Stimulated activated CD8-positive, alpha-beta memory T cell treated with anti-CD3 and anti-CD28 coated beads, Interleukin-4, amount 100 ng/mL, for 24 hours (primary cell): ENCODE measurements at places on chromosomes 1 and 21.

DNA sequence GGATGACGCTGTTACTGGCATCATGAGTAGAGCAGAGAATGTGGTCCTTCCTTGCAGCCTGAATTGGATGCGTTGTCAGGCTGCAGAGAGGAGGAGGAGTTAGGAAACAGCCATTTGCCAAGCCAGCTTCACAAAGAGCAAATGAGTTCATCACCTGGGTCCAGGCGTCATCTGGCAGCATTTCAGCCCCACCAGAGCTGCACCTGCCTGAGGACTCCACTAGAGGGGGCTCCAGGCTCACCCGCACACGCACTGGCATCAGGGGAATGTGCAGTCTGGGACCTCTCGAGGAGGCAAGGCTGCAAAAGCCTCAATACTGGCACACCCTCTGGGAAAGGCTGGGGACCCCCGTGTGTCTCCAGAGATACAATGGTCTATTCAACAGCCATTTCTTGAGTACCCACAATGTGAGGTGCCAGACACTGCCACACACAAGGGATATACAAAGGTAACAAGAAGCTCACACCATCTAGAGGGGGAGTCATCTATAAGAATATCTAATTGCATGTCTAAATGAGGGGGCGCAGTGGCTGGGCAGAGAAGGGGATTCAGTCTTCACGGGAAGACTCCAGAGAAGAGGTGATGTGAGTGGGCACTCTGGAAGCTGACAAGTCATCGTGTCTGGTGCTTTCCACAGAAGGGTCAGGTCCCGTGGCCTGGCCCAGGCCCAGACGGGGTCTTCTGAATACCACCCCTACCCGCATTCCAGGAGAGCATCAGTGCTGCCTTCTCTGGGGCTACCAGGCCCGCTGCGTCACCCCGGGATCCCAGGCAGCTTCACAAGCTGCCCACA lies 53.5 kb upstream of the CNTN2 start:
- DNase-seq = peak; percentile 22

DNA sequence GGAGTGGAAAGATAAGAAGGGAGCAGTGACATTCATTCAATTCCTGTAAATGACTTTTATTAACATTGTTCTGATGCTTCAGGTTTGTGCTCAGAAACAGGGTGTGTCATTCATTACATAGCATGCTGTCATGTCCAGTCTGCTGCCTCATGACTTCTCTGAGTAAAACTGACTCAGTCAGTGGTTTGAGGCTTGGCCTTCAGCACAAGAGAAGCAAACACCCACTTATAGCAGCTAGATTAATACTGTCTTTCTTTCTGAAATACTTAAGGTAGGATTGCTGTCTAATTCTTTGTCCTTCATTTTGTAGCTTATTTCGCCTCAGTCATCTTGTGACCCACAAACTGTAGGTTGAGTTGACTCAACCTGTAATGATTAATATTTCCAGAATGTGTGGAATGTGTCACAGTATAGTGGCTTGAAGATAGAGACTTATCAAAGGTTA lies 32.9 kb downstream of the RASAL2 start:
- DNase-seq = no peak

DNA sequence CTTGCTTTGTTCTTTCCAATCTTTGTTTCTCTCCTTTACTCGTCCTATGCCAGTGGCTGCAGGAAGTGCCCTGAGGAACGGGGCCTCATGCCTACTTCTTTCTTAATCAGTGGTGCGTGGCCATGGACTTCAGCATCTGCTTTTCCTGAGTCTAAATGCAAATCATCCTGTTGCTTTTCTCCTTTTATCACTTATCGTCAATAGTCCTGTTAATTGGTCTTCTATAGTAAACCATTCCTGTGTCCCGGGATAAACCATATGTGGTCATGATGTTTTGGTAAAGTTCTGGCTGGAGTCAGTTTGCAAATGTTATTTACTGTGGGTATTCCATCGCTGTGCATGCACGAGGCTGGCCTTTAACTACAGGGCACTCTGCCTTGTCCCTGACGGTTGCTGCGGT lies 47.5 kb downstream of the AGPAT3 start:
- DNase-seq = no peak

DNA sequence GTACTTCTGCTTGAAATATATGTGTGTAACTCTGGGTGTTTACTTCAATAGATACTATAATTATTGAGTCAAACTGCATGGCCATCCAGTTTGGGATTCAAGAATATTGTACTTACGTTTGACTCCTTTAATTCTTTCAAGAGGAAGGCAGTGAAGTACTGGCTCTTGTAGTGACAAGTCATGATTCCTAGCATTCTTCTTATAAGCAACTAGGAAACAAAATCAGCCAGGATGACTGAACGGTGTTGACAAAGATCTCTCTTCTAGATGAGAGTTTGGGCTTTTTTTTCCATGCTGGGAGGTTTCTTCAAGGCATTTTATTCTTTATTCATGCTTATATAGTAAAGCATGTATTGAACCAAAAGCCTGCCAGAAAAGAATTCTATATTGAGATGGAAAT lies 58.3 kb downstream of the CLEC20A start:
- DNase-seq = no peak

GRCh38 chr1:91080650-91081049 lies 58.8 kb upstream of the ZNF644 start:
- DNase-seq = no peak

GRCh38 chr1:17802164-17802563 lies 47.0 kb downstream of the ACTL8 start:
- no peak for DNase-seq

GRCh38 chr1:43773821-43774220 lies 66.5 kb downstream of the ST3GAL3 start:
- no peak for DNase-seq

DNA sequence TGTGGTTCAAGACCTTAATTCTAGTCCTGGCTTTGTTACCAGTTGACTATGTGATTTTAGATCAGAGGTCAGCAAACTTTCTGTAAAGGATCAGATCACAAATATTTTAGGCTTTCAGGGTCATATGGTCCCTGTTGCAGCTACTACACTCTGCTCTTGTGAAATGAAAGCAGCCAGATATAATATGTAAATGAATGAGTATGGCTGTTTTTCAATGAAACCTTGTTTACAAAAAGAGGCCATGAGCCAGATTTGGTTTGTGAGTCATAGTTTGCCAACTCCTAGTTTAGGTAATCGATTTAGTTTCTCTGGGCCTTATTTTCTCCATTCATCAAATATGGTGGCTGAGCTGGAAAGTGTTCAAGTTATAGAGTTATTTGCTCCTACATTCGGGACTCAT lies 346.7 kb downstream of the NUF2 start:
- DNase-seq = no peak

DNA sequence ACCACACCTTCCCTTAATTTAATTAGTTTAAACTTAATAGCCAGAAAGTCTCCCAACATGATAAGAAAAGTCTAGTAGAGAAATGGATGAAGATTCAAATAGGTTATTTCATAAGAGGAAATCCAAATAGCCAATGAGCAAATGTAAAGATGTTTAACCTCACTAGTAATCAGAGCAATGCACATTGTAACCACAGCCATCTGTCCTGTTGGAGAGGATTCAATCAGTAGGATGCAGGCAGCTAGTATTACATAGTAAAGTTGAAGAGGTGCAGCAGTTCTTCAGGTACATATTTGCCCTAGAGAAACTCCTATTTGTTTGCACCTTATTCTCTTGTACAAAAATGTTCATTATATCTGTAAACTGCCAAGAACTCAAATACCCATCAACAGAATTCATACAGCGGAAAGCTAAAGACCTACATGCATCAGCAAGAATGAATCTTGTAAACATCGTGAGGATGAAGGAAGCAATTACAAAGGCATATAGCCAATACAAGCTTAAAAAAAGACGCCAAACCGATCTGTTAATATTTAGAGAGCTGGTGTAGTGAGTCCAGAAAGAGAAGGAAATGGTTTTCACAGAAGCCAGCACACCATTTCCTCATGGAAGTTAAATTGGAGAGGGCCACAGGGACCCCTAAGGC lies 27.9 kb downstream of the DIP2A start:
- DNase-seq = no peak

GRCh38 chr1:234398849-234399381 lies 25.7 kb downstream of the COA6 start:
- DNase-seq = no peak

GRCh38 chr1:68188060-68188538 lies 44.2 kb downstream of the WLS start:
- no peak for DNase-seq

DNA sequence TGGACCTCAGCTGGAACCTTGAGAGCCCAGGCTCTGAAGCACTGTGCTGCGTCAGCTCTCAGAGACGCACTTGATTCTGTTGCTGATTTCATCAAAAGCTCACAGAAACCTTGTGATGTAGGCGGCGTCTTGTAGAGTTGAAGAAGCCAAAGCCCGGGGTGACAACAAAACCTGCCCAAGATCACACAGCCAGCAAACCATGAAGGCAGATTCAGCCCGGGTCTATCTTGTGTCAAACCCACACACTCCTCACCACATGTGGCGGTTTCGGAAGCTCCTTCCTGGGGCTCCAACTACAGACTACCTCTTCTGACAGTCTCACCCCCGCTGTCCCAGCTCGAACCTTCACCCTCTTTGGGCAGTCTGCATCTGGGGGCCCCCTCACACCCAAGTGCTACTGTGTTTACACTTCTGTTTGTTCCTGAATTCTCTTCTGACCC lies 50.4 kb downstream of the TENT5C start:
- DNase-seq = peak; percentile 66

DNA sequence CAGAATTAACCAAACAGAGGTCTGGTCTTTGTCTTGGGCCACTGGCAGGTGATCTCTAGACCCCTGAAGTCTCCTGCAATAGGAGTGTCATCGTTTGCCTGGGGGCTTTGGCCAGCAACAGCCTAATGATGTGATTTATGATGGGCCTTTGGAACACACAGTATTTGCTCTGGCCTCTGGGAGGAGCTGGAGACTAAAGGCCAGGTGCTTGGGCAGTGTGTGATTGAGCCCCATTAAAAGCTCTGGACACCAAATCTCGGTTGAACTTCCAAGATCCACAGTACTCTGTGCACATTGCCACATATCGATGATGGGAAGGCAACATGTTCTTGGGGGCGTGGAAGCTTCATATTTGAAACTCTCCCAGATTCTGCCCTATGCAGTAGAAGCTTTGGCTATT lies 32.0 kb upstream of the TLR5 start:
- no peak for DNase-seq

- DNase-seq = no peak
Measured at GRCh38 chr1:173784997-173785396, 39.5 kb upstream of the DARS2 start.

DNA sequence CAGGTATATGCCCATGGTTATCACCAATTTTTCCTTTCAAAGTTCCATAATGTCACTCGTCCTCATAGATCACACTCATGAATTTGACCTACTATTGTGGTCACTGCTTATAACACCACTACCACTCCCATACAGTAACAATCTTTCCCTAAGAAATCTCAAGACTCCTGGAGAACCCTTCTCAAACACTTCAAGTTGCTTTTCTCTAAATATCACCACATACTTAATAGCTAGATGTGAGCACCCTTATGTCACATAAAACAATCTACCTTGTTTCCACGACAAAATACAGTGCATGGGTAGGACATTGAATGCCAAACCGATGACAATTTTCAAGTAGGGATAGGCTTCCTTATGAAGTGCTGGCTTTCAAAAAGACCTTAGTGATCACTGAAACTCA lies 104.5 kb downstream of the LRRC53 start:
- no peak for DNase-seq

DNA sequence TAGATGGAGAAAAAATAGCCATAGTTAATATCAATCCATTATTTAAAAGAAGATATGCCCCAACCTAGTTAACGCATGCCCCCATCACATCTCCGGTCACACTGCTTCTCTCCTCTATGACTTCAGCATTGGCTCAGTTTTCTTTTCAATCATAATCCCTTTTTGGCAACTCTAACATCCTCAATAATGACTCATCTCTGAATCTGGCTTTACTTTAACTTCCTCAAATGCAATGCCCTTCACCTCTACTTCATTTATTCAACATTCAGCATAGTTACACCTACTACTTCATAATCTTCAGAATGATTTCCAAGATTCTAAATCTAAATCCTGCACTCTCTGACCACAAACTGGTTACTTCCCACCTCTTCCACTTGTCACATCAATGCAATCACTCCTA lies 417.3 kb downstream of the USH2A start:
- no peak for DNase-seq

DNA sequence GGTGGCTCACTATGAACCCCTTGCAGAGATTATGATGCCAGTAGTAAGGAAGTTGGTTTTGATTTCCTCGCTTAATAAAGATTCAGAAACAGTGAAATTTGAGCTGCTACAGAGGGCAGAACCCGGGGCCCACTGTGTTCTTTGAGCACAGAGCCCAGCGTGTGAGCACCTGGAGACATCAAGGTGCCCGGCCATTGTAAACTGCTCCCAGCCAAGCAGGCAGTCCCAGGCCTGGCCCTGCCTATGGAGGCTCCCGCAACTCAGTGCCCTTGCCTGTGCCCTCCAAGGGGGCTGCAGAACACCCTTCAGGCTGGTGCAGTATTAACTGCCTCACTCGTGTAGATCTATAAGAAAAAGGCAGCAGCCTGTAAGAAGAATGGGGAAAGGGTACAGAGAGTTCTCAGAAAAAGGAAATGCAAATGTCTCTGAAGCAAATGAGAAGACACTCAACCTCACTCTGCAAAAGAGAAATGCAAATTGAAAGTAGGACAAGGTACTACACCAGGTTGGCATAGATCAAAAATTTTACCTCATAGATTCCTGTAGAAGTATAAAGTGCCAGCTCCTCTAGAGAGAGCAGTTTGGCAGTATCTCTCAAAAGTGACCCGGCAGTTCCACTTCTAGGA lies 323.7 kb downstream of the HHAT start:
- DNase-seq = no peak

GRCh38 chr1:91559838-91560565 lies 59.4 kb downstream of the CDC7 start:
- DNase-seq = no peak

- DNase-seq = no peak
Measured at GRCh38 chr1:29575277-29575676, 339.0 kb downstream of the PTPRU start.

DNA sequence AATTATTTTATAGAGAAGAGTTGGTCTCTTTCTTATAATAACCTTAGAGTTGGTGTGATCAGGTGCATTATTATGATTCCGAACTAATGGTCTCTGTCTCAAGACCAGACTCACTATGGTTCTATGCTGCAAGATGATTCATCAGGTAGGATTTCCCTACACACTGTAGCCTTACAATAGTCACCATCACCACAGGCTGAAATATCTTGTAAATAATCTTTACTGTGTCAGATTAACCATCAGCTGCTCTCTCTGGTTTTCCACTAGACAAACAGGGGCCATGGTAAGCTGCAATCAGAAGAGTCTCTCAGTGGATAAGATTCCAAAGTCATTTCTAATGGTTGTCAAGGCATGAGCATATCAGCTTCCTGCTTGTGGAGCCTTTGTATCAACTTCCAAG lies 4.4 kb upstream of the GBP4 start:
- no peak for DNase-seq

- DNase-seq = no peak
Measured at GRCh38 chr1:113399062-113399583, 8.8 kb downstream of the MAGI3 start.

- no peak for DNase-seq
Measured at GRCh38 chr21:21084179-21084578, 86.0 kb downstream of the NCAM2 start.

- no peak for DNase-seq
Measured at GRCh38 chr1:93777255-93777654, 95.6 kb upstream of the BCAR3 start.
